ENCODE measurements at places on chromosomes 6 and 20.

DNA sequence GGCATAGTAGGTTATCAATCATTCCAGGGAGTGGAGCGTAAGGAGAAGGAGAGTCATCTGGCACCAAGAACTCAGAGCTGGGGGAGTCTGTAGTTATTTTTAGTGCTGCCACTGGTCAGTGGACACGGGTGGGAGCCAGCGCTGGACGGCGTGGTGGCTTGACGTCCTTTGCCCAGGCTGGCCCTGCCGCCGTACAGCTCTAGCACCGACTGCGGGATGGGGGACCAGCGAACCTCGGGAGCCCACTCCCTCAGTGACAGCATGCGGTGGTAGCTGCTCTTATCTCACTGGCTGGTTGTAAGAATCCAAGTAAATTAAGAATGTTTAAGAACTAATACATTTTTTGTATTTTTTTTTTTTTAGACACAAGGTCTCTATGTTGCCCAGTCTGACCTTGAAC lies 32.5 kb upstream of the RPS6KA2 start:
- DNase-seq = no peak
- no peak overlapping the region for H3K27ac ChIP-seq
- peaks cover 5% of the 10 kb centered on the region for H3K4me1 ChIP-seq
- H3K36me3 ChIP-seq = no peaks in the 10 kb centered on the region
- H3K27me3 ChIP-seq = peaks cover 25% of the 10 kb centered on the region

DNA sequence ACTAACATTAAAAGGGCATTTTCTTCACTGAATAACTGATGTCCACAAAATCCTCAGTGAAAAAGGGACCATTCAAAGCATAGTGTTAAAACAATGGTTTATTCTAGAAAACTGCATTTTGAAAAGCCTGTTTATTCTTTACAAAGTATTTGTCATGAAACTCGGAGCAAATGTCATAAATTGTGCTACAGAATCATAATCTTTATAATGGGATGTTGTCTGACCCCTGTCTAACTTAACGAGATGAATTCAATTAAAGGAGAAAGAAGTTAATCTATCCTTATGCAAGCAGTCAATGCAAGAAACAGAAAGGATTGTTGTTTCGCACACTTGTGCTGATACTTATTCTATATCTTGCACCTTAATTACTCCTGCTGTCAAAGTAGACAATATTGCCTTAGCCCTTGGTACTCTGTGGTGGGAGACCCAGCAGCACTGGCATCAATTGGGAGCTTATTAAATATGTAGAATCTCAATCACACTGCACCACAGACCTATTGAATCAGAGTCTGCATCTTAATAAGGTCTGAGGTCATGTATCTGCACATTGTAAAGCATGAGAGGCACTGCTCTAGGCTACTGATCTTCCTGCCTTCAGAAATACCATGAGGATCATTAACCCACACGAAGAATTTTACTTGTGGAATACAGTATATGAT lies 708.3 kb downstream of the HDGFL1 start:
- H3K4me3 ChIP-seq = no peak overlapping the region
- no peak overlapping the region for H3K27ac ChIP-seq
- H3K27me3 ChIP-seq = no peaks in the 10 kb centered on the region
- DNase-seq = no peak

DNA sequence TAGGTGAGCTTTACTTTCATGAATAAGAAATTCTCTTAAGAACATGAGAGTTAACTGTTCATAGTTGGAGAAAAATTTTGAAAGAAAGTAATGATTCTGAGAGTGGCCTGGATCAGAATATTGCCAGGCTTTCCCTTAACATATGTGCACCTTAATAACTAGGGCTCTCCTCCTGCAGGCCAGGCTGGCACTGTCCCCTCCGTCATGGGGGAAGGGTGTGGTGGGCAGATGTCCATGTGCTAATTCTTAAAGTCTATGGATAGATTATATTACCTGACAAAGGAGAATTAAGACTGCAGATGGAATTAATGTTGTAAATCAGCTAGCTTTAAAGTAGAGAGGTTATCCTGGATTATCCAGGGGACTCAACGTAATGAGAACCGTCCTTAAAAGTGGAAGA lies 10.9 kb upstream of the KLHL32 start:
- H3K36me3 ChIP-seq = no peaks in the 10 kb centered on the region
- H3K27ac ChIP-seq = no peak overlapping the region
- H3K27me3 ChIP-seq = peaks cover 2% of the 10 kb centered on the region
- no peak overlapping the region for H3K4me3 ChIP-seq
- no peaks in the 10 kb centered on the region for H3K4me1 ChIP-seq

GRCh38 chr6:117188627-117189201 lies 76.6 kb upstream of the VGLL2 start:
- no peak for DNase-seq
- H3K4me3 ChIP-seq = no peak overlapping the region
- H3K4me1 ChIP-seq = no peaks in the 10 kb centered on the region
- H3K27me3 ChIP-seq = no peaks in the 10 kb centered on the region
- H3K36me3 ChIP-seq = no peaks in the 10 kb centered on the region

DNA sequence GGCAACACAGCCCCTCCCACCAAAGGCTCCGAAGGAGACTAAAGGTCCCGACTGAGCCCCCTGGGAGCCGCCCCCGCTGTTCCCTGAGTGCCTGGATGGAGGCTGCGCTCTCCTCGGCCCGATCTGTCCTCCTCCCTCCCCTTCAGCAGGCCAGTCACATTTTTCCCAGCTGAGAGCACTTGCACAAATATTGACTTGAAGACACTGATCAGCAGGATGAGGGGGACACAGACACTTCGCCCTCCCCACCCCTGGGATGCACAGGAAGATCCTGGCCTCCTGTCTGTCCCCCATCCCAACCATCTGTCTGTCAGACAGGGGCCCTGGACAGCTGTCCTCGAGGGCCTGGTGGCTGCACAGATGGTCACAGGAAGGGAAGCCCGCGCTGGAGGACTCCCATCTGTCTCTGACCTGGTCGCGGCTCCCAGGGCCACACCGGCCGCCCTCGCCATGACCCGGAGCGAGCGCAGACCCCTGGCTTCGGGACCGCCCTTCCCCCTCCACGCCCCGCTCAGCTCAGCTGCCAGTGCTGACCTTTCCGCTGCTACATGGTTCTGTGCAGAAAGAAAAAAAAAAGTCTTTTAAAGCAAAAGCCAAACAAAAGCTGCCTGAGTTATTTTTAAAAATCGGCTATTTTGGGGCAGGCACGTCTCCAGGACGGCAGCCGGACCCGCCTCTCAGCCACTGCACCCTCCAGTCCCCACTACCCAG lies 11.1 kb downstream of the LAMA5 start:
- peaks cover 13% of the 10 kb centered on the region for H3K4me1 ChIP-seq
- peaks cover 5% of the 10 kb centered on the region for H3K36me3 ChIP-seq
- peak; percentile 80 for DNase-seq
- no peaks in the 10 kb centered on the region for H3K27me3 ChIP-seq

GRCh38 chr6:170561555-170561954 lies 7.4 kb downstream of the TBP start:
- H3K4me3 ChIP-seq = no peak overlapping the region
- DNase-seq = peak; percentile 69

All from lung (tissue), 17 donors.